ENCODE measurements at places on chromosomes 2 and 18.

GRCh38 chr2:179311101-179311500, 46.5 kb upstream of the SESTD1 start:
- no peak for DNase-seq

DNA sequence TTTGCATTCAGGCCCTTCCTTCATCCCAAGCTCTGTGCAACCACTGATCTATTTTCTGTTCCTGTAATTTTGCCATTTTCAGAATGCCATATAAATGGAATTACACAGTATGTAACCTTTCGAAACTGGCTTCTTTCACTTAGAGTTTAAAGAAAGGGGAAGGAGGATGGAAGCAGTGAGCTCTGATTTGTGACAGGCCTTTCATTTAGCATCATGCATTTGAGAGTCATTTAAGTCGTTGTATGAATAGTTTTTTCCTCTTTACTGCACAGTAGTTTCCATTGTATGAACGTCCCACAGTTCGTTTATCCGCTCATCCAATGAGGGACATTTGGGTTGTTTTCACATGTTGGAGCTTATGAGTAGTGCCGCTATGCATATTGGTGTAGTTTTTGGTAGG, 67.0 kb downstream of the LBH start:
- no peak for DNase-seq

GRCh38 chr18:58727776-58728500, 56.7 kb downstream of the MALT1 start:
- no peak for DNase-seq

GRCh38 chr18:55136864-55137263, 177.6 kb upstream of the CCDC68 start:
- no peak for DNase-seq

DNA sequence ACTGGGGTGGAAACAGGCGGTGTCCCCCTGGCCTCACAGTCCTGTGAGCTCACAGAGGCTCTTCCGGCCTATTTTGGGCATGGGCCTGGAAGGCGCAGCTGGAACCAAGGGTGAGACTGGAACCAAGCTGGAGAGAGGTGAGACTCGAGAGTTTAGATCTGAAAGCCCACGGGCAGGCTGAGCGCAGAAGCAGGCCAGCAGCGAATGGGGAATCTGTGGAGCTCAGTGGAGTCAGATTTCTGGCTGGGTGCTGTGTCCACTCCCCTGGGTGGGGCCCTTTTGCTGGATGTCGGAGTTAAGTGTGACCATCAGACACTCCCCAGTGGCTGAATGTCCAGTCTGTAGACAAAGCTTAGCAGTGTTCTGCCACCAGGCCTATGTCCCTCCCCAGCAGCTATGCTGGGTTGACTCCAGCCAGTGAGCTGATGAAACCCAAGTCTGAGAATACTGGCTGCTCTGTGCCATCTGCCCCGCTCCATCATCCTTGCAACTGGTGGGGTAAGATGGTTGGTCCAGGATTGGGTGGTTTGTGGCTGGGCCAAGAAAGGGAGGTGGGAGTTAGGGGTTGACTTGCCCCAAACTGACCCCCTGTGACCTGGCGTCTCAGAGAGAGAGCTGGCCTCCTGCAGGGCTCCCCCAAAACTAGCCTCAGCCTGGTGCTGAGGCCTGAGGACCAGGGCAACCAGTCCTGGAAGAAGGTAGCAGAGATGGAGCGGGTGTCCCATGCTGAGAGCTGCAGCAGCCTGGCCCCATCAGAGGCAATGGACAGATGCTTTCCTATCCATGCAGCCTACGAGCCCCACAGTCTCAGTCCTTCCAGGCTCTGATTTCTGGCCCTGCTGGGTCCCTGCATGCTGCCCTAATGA, 34.4 kb downstream of the CYP26B1 start:
- DNase-seq, result no peak

DNA sequence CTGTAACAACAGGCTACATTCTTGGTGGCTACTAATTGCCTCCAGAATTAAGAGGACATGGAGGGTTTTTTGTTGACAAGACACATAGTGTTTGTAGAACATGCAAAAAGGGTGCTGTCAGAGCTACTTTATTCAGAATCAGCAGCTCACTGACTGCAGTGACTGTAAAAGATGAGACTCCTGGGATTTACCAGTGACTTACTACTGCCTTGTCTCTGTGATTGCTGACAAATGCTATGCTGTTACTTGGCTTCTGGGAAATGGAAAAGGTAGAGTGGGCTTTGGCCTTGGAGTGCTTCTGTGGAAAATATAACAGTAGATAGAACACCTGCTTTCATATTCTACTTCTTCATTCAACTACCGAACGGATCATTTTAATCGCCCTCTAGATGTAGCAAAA, 47.8 kb downstream of the GREB1L start:
- no peak for DNase-seq

GRCh38 chr2:59680863-59681262, 872.6 kb downstream of the BCL11A start:
- no peak for DNase-seq

GRCh38 chr18:7735626-7736175, 168.6 kb downstream of the PTPRM start:
- no peak for DNase-seq

GRCh38 chr2:238774071-238774470, 73.8 kb upstream of the TWIST2 start:
- DNase-seq, result no peak

DNA sequence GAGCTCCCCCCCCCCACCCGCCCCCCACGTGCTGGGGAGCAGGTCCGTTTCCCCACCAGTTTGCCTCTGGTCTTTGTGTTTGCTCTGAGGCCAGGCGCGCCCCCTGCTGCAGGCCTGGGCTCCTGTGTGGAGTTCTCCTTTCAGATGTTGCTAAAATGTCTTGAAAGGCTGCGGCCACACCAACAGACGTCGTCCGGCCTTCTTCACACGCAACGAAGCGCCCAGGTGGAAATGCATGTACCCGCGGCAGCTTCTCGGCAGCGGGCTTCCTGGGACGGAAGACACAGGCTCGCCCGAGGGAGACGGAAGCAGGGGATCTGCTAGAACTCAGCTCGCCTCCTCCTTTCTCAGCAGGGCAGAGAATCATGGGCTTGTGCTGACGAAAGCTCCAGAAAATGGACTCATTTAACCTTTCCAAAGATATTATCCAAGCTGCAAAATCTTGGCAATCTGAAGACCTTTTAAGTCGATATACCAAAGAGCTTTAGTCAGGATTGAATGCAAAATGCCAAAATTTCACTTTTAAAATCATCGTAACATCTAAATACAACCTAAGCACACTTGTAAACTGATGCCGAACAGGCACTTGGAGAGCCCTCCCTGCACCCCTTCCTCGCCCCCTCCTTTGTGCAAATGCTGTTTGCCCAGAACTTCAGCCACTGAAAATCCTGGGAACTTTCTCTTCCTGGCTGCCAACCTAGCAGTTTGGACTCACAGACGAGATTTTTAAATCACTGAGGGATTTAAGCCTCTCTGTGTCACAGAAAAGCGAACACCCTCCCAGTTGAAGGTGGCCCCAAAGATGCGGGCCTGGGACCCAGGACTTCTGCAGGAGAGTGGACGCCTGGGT, 125.5 kb upstream of the ZNF516 start:
- DNase-seq, result no peak

DNA sequence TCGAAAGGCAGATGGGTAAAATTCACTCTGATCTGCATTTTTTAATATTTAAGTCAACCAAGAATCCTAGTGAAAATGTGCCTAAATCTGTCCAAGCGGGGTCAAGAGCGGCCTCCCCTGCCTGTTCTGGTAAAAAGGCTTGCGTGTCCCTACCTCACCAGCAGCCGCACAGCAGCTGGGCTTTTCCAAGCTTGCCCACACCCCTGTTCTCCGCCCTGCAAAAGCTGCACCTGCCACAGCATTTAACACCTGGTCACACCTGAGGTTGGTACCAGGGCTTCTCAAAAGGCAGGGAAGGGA, 25.8 kb upstream of the TMEM182 start:
- DNase-seq, result no peak

- DNase-seq, result peak; percentile 41
These were observed at the start of gene SCN2A for GRCh38 chr2:165239230-165239629. Gene SCN2A, plus strand, starts transcription at chr2:165239414. Its CDS starts 56,410 bp downstream, at chr2:165295824.
